Hepatic stellate cell (primary cell): ENCODE measurements at places on chromosomes 6 and 20.
A peak's percentile ranks its signal among the peaks of the same experiment; 100 is the strongest.

GRCh38 chr6:100065348-100065747 is 71.3 kb upstream of the MCHR2 start:
- no peak for DNase-seq

DNA sequence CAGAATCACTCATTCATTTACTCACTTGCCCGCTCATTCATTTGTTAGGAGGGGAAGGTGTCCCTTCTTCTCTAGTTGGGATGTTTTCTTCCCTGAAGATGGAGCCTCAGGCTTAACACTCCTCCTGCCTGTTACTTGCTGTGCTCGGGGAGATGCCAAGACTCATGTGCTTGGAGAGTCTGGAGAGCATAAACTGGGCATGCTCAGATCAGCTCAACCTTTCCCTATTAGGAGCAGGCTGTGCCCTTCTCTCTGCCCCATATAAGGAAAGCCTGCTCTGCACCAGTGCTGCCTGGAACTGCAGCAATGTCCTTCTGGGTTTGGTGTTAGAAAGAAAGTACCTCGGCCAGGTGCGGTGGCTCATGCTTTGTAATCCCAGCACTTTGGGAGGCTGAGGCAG is 18.0 kb upstream of the UBE2V1 start:
- peak; percentile 74 for DNase-seq

- peak; percentile 53 for DNase-seq
These were observed 63.5 kb downstream of the STMND1 start for GRCh38 chr6:17165383-17165782.

DNA sequence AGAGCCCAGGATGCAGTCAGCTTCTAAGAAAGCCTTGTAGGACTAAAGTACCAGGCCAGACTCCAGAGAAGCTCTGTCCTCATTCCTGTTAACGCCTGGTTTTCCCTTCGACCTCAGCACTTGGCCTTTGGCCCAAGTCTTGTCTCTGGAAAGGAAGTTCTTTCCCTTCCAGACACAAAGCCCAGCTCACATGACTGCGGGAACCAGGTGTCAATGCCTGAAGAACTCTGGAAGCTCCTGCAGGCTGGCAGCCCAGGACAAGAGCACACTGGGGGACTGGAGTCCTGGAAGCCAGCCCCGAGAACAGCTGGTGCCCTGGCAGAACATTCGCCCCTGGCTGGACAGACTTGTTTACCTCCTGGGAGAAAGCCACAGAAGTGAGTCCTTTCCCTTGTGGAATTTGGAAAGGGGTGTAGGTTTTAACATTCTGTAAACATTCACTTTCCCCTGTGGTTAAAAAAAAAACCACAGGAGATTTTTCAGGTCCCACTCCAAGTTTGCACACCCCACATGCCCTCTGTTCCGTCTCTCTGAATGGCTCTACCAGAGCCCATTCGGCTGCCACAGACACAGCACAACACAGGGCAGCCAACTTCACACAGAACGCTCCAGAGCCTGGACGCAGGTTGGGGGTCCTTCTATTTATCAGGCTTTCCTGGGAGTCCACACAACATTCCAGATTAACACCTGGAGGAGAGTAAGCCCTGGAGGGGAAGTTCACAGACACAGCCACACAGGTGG is 18.1 kb downstream of the ACSS1 start:
- peak; percentile 63 for DNase-seq

- DNase-seq, result no peak
These were observed 5.1 kb downstream of the C6orf132 start for GRCh38 chr6:42137194-42137753.

DNA sequence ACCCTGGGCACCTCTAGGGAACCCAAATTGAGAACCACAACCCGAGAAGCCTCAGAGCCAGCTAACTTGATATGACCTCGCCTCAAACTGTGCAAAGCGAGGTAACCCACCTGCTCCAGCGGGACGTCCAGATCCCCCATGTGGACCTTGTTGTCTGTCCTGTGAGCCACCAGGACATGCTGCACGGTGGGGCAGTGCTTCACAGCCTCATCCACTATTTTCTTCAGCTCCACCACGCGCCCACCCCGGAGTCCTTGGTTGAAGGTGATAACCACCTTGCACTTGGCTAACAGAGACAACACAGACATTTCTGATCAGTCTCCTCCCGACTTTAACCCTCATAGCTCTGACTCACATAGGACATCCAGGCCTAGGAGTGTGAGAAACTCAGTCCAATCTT is 30.8 kb upstream of the APMAP start:
- no peak for DNase-seq

DNA sequence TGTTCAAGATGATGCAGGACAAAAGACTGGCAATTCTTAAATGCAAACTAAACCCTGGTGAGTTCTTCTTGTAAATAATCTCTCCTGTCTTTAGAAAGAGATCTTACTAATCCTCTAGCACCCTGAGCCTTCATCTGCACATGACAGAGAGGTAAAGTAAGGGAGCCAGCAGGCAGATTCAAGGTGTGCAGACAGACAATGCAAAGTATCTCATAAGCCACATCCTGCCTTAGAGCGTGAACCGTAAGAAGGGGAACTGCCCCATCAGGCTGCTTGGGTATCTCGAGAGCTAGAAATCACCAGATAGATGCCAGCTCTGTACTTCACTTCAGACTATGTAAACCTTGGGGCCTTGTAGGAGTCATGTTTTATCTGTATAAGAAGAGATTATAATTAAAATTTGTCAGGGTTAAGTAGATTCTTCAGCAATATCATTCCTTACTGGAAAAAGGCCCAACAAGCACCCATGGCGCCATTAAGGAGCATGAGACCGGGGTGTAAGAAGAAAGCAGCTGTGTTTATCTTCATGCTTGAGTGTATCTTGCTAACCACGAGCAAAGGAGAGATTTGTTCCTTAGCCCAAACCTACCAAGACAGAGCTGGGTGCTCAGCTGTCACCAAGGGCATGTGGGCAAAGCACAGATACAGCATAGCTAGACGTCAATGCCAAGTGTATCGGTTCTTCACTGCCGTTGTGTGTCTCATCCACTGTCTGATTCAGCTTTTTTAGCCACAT is 24.4 kb downstream of the CNR1 start:
- no peak for DNase-seq

DNA sequence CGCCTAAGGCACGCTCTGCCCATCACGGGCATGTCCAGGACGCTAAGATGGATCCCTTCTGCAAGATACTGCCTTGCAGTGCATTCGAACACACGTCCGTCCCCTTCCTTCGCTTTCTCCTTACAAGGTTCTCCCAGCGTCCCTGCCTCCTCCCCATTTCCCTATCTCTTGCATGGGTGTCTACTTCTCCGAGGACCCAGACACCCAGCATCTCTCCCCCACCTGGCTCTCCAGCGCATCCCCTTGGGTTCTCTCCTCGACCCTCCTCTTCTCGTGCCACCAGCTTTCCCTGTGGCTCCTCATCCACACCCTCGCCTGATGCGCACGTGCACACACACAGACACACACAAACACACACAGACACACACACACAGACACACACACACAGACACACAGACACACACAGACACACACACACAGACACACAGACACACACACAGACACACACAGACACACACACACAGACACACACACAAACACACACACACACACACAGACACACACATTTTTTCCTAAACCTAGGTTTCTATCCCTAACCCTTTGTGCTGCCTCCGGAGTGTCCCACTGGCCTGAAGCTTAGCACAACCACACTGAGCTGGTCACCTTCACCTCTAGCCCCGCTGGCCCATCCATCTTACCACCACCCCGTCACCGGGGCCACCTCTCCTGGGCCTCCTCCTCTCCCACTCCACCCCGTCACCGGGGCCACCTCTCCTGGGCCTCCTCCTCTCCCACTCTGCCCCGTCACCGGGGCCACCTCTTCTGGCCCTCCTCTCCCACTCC is 31.9 kb downstream of the ANKRD60 start:
- no peak for DNase-seq

GRCh38 chr20:63653041-63653973 is at the start of gene STMN3:
STMN3 (minus strand) TSS chr20:63653424; CDS start chr20:63653345, 79 bp downstream.
- DNase-seq, result peak; percentile 91

GRCh38 chr20:46122071-46122470 is 4.0 kb downstream of the CD40 start:
- peak; percentile 51 for DNase-seq

DNA sequence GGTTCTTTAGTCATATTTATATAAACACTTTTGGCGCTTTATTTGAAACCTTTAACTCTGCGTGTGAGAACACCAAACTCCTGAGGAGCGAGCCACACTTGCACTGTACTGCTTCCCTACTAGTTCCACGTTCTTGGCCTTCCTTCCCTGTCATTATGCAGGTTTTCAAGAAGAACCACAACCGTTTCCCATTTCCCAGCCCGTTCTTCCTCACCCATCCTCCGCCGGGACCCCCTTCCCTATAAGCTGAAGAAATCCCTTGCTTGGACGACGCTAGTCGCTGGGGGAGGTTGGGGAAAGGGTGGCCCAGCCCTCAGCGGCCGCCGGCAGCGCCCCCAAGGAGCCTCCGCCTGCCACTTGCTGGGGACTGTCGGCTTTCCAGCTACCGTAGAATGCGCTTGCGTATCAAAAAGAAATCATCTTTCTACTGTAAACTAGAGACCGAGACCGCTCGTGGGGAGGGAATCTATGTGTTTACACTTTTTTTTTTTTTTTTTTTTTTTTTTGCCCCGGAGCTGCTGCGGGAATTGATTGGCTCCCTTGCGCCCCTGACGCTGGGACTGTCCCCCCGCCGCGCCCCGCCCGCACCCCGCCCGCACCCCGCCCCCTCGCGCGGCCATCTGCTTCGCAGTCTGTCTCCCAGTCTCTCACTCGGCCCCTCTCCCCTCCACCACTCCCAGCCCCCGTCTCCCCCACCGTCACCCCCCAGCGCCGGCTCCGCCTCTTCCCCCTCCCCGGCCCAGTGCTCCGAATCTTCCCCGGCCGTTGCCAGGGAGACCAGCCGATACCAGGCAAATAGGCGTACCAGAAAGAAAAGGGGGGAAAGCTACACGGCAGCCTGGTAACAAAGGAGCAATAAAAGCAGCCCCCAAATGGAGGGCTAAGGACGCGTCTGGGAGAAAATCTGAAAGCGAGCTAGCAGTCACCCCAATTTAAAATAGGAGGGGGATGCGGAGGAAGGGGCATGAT is 2.3 kb upstream of the MARCKS start:
- DNase-seq, result peak; percentile 81
